Stimulated activated CD4-positive, alpha-beta T cell treated with anti-CD3 and anti-CD28 coated beads, Interleukin-1b, Interleukin-23, amount 100 ng/mL, for 24 hours (primary cell): ENCODE measurements at places on chromosomes 2 and 18.

DNA sequence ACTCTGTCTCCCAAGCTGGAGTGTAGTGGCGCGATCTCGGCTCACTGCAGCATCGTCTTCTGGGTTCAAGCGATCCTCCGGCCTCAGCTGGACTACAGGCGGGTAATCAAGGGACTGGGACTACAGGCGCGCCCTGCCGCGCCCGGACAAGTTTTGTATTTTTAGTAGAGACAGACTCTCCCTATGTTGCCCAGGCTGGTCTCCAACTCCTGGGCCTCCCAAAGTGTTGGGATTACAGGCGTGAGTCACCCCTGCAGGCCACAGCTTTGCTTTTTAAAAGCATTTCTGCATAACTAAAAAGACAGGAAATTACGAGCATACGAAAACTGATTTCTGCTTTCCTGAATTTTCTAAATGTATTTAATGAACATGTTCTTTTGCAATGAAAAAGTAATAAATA lies 916 bp upstream of the OSBPL1A start:
- DNase-seq: no peak

- DNase-seq: no peak
These were observed 121.0 kb upstream of the KYNU start for GRCh38 chr2:142756430-142756829.

- no peak for DNase-seq
These were observed 17.1 kb downstream of the C2orf69 start for GRCh38 chr2:199928226-199928625.

DNA sequence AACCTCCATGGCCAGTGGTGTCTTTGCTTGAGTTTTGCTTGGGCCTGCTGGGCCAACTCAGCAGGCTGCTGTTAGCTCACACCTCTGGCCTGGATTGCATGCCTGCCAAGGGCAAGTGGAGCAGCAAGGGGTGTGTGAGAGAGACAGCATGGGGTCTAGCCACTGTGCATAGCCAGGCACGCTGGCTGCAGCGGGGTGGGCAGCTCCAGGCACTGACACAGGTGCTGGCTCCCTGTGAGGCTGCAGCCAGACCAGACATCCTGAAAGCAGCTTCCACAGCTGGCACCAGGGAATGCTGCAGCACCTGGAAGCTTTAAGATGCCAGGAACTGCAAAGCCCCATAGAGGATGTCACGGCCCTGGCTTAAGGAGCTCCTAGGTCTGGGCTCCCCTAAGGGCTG lies 376.4 kb upstream of the VWC2L start:
- DNase-seq: no peak

GRCh38 chr18:30381826-30382225 lies 660.7 kb downstream of the DSC3 start:
- DNase-seq: no peak

DNA sequence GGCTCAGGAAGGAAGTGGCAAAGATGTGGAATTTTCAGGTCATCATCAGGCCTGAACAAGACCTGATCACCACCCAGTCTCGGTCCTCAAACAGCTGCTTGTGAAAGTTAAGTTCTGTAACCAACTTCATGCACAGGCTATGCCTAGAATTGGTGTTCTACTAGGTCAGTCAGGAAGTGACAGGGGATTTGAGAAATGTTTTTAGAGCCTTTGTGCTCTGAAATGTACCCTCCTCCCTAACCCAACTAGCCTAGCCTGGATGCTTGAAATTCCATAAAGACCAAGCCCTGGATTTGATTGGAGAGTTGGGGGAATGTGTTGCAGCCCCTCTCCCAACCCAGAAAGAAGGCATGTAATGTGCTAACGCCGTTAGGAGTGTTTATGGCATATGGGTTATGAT lies 63.3 kb downstream of the TGOLN2 start:
- no peak for DNase-seq

GRCh38 chr2:73913414-73914054 lies 13.1 kb upstream of the DGUOK start:
- DNase-seq: no peak

GRCh38 chr2:85994897-85995647 lies 106.3 kb upstream of the ST3GAL5 start:
- no peak for DNase-seq

DNA sequence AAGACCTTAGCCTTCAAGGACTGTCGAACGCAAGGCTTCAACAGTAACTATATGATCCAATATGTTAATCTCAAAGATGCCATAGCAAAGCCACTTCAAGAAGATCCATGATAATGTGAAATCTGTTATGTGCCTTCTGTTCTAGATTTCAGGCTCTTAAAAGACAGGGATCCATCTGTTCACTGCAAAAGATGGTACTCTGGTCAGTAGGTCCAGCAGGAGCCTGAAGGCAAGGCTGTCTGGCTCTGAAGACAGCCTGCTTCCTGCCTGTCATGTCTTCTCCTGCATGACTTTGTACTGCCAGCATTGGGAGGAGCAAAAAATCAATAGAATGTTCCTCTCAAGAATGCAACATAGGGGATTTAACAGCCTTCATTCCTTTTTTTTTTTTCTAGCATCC lies 270.8 kb upstream of the PARD3B start:
- no peak for DNase-seq

GRCh38 chr2:3517948-3518495 lies 1.3 kb downstream of the ADI1 start:
- DNase-seq: no peak

- no peak for DNase-seq
These were observed 40.3 kb downstream of the PLA2R1 start for GRCh38 chr2:160022162-160022561.

GRCh38 chr2:197215748-197216360 lies 94.7 kb downstream of the ANKRD44 start:
- DNase-seq: no peak

- peak; percentile 46 for DNase-seq
These were observed 5.1 kb downstream of the PSD4 start for GRCh38 chr2:113178891-113179290.

- DNase-seq: peak; percentile 28
These were observed 1.2 kb downstream of the ST3GAL5 start for GRCh38 chr2:85887566-85888019.

DNA sequence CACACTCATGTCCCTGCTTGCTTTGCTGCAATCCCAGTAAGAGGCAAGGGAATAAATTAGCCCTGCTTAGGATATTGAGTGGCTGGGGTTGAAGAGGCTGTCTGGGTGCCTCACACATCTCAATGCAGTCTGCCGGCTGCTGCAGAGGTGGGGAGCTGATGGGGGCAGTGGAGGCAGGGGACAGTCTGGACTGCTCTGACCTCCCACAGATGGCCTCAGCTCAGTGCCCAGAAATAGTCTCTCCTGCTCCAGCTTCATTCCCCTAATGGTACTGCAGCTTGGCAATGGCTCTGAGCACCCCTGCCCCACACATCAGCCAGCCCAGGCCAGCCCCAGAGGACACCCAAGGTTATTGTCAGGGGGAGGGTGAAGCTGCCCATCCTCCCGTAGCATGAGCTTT lies 21.5 kb upstream of the TNS1 start:
- no peak for DNase-seq

- DNase-seq: no peak
These were observed 143.0 kb downstream of the HNMT start for GRCh38 chr2:138107288-138107687.

GRCh38 chr2:11829324-11829946 lies 83.0 kb downstream of the LPIN1 start:
- peak; percentile 39 for DNase-seq

DNA sequence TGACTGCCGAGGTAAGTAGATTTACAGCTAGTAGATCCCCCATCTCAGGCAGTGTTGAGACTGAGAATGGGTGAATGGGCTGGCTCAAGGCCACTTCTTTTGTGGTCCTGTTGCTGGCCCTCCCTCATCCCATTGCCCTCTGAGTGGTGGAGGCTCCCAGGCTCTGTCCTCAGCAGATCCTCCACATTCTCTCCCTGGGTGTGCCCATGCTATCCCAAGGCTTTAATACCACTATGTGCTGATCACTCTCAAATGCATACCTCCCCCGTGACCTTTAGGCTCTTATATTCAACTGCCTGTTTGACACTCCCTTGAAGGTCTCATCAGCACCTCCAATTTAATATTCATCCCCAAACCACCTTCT lies 271.8 kb downstream of the GLI2 start:
- DNase-seq: no peak

GRCh38 chr2:173571021-173571821 lies 216.5 kb downstream of the CDCA7 start:
- no peak for DNase-seq

- no peak for DNase-seq
These were observed 443.5 kb upstream of the SLC14A2 start for GRCh38 chr18:45171679-45172191.

DNA sequence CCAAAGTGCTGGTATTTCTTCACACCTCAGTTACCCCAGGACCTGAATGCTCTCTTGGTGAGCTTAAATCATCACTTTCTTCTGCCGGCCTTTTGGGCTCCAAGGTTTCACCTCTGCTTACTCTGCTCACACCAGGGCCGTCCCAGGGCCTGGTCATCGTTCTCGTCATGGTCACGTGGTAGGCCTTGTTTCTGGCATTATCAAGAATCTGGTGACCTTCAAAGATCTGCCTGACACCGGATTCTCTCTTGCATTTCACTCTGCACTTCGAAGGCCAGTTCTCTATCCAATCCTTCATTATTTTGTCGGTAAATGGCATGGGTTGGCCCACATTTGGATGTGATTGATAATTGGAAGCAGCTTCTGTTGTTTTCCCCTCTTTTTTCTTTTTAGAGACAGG lies 80.5 kb downstream of the HRH4 start:
- DNase-seq: no peak

DNA sequence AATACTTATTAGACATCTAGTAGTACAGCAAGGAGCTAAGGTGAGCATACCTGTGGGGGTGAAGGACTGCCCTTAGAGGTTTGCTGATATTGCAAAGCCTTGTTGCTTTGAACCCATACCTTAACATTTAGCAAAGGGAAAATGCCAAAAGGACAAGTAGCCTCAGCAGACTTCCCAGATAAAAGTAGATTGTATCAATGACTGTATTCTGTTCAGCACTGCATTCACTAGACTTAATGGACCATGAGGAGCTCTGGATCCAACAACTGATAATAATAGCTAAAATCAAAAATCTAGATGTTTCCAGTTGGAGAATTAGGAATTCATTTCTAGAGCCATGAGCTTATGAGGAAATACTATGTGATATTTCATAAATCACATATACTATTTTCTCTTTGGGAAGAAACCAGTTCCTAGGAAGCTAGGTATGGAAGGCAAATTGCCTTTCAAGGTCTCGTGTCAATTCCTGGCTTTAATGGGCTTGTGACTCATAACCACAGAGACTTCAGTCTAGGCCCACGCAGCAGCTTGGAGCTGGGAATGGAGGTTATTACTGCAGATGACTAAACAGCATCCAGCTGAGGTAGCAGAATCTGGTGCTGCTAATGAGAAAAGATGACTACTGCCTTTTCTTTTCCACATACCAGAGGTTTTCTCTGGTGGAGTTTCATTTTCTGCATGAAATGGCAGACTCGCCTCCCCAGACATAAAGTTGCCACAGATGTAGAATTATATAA lies 191.2 kb upstream of the NABP1 start:
- DNase-seq: no peak

DNA sequence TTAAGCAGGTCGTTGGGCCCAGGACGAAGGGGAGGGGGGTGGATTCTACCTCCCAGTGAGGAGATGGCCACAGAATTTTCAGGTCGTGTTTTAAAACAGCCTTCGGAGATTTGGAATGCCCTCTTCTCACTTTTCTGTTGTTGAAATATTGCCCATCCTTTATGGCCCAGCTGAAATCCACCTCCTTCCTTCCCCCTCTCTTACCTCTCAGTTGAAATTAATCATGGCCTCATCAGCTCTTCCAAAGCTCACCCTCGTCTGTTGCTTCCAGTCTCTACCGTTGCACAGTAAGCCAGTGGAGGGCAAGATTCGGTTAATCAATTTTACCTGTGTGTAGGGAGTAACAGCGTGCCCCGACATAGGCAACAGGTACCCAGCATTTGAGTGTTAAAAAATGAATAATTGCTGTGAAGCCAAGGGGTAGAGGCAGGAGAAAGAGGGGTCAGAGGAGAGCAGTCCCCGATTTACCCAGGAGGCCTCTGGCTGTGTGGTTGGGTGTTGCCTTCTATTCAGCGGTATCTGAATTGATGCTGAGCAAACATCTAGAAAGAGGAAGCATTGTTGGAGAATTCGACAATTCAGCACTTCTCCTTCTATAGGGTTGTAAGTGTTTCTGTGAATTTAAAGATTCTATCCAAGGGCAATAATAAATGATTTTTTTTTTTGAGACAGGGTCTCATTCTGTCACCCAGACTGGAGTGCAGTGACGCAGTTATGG lies 8.6 kb upstream of the PDIA6 start:
- DNase-seq: no peak
